ENCODE measurements at places on chromosomes 3 and 15.

DNA sequence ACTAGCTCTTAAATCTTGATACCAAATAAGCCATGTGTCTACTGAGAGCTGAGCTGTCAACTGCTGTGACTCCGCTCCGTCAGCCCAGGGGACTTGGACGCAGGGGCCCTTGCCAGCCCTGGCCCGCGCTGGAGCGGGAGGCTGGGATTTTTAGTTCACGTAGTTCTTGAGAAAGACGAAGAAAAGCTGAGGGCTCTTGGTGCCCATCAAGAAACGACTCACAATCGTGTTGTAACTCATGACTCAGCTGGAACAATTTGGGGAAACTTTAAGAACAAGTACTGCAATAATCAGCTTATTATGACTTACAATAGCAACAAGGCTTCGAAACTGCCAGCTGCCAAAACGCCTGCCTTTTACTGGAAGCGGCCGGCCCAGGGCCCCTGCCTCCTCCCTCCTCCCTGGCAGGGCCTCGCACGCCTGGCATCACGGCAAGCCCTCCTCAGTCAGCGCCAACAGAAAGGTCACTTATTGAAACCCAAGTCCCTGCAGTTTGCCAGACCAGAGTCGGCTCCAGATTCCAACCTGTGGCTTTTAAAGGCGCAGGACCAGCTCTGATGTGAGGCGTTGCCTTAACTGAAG is 60.3 kb downstream of the RGMA start:
- no peak for DNase-seq

DNA sequence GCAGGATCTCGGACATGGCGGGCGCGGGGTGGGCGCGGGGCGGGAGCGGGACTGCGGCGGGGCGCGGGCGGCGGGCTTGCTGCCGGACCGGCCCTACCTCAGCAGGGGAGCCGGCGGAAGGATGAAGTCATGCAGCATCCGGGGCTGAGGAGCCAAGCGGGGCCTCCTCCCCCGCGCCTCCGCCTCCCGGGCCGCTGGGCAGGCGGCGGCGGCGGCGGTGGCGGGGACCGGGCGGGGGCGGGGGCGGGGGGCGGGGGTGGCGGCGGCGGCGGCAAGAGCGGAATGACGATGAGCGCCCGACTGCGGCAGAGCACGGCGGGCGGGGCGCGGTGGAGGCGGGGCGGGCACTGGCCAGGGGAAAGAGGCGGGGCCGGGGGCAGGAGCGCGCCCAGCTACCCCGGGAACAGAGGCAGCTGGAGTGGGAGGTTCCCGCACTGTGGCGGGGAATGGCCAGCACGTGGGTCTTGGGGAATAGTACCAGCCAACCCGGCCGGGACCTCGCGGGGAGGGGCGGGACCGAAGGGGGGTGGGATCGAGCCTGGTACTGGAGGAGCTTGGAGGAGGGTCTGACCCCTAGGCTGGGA is at the start of gene CAMK2N2:
Gene CAMK2N2, minus strand, starts transcription at position 284 of the 584 bp plus-strand sequence. Its CDS starts 268 bp downstream, at position 16.
- DNase-seq: peak; percentile 96

- DNase-seq: no peak
Observed at GRCh38 chr3:34777386-34777785, 861.9 kb upstream of the ARPP21 start.

- peak; percentile 85 for DNase-seq
Observed at GRCh38 chr3:126926684-126927400, 56.1 kb upstream of the PLXNA1 start.

GRCh38 chr3:32998631-32999451 is 47.4 kb downstream of the CCR4 start:
- no peak for DNase-seq

DNA sequence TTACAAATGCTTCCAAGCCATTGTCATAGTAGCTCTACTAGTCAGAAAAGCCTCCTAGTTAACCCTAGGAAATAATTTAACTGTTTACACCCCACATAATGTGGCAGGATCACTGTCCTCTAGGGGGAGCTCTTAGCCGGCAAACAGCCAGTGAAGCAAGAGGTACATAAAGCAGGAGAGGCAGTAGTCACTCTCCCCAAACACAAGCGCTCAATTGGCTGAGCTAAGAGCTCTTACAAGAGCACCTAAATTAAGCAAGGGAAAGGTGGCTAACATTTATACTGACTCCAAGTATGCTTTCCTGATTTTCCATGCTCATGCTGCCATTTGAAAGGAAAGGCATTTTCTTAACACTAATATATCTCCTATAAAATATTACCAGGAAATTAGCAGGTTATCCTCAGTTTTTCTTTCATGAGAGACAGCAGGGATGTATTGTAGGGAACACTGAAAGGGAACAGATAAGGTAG is 37.6 kb downstream of the NCEH1 start:
- DNase-seq: peak; percentile 44

- no peak for DNase-seq
Observed at GRCh38 chr3:15932348-15933300, 134.8 kb upstream of the ANKRD28 start.

GRCh38 chr15:77418966-77419835 is 703 bp downstream of the PEAK1 start:
- peak; percentile 51 for DNase-seq

- DNase-seq: no peak
Observed at GRCh38 chr15:101389362-101389761, 94.3 kb upstream of the SNRPA1 start.

DNA sequence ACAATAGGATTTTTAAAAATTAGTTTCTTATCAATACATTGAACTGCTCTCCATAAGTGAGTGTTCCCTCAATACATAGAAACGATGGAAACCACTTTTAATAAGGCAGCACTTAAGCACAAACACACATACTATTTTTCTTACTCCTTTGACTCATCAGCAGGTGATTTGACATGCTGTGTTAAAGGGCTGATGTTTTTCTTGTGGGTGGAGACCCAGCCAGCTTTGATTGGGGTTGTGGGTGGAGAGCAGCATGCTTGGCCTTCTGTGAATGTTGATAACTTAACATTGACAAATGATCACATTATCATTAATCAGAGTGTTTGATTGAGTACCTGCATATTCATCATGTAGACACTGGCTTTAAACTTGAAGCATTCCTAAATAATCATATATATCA is 223.0 kb upstream of the DPH6 start:
- no peak for DNase-seq

- no peak for DNase-seq
Observed at GRCh38 chr3:8640223-8640622, 4.4 kb downstream of the SSUH2 start.

DNA sequence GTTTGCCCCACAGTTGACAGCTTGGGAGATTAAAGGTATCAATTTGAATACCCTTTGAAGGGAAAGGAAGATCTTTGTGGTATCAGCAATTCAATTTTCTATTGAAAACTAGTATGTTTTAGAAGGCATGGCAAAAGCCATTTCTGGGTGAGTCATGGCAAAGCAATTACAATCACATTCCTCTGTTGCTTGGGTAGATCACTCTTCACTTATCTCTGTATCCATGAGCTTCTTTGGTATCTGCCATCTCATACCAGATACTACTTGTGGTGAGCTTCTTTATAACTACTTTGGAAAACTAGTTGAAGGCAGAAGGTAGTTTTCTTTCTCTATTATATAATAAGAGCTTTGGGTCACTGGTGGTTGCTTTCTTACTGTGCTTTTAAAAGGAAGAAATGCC is 28.3 kb upstream of the LSAMP start:
- peak; percentile 57 for DNase-seq

DNA sequence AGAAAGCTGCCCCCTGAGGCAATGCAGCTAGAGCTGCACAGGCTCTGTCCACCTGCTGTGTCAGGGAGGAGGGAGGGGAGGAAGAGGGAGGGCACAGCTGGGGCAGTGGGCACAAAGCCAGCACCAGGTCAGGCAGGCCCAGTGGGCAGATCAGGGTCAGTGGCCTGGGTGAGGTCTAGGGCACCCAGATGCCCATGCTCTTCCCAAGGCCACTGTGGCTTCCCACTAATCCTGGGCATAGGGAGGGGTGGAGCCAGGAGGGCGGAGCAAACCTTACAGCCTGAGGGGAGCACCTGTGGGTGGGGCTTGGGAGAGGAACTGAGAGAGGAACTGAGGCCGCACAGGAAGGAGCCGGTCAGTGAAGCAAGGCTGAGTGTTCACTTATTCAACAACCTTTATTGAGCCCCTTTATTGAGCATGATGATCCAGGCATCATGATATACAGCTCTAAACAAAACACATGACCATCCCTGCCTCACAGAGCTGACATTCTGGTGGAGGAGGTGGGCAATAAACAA is 55.0 kb downstream of the RHCG start:
- DNase-seq: no peak

- peak; percentile 68 for DNase-seq
Observed at GRCh38 chr3:158097593-158098308, 8.5 kb downstream of the SHOX2 start.

GRCh38 chr15:61281328-61281727 is 52.2 kb upstream of the RORA start:
- DNase-seq: no peak

GRCh38 chr3:113165841-113166240 is 45.5 kb upstream of the BOC start:
- no peak for DNase-seq

GRCh38 chr15:39819533-39819932 is 36.9 kb upstream of the FSIP1 start:
- DNase-seq: no peak

GRCh38 chr15:80929225-80929624 is 60.4 kb downstream of the MESD start:
- DNase-seq: peak; percentile 85

DNA sequence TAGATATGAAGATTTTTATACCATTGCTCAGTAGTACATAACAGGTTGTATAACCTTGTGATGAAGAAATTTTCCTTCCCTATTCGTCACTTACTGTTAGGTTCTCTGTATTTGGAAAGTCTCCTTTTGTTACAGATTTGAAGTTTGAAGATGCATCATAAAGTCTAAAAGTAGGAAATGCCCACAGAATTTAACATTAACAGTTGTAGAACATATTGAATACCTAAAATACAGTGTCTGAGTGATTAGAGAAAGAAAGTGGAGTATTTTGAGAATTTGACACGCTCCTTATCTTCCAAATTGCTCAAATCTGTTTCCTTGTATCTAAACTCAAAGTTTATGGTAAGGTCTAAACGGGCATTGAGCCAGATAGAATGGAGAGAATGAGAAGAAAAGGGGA is 111.3 kb downstream of the MBNL1 start:
- no peak for DNase-seq

DNA sequence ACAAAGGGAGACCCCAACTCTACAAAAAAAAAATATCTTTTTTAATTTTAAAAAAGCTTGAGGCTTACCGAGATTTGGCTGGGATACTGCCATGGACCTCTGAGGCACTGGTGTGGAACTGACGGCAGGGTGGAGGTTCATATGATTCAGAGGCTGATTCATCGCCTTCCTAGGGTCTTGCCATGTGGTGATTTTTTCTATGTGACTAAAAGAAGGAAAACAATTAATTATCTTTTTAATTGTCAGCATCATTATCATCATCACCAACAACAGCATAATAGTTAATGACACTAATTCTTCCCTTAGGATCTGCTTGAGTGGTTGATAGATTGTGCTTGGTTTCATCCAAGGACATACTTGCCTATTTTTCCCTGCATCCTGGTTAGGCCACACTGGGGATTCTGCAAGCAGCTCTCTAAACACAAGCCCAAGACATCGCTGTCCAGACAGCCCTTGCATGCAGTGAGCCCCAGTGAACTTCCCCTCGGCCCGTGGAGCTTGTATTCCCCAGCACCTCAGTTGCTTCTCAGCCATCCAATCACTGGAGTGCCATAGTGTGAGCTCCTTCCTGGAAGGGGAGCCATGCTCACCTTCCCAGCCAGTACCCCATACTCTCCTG is 84.9 kb downstream of the WWTR1 start:
- no peak for DNase-seq

GRCh38 chr3:41532976-41533375 is 333.7 kb downstream of the CTNNB1 start:
- DNase-seq: no peak

GRCh38 chr15:48625126-48625525 is 20.4 kb downstream of the FBN1 start:
- no peak for DNase-seq

DNA sequence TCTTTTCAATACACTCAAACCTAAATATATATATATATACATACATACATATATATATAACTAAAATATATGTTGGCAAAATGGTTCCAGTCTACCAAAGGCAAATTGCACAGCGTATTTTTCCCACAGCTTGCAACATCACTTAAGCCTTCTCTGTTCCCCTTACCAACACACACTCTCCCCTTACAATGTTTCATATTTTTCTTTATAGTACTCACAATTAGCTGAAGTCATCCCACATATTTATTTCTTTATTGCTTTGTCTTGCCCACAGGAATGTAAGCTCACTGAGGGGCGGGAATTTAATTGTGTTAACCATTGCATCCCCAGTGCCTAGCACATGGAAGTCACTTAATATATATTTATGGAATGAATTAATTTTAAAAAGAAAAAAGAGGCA is 288.3 kb downstream of the ULK4 start:
- no peak for DNase-seq

- DNase-seq: no peak
Observed at GRCh38 chr3:117885011-117885441, 1149.6 kb downstream of the IGSF11 start.

DNA sequence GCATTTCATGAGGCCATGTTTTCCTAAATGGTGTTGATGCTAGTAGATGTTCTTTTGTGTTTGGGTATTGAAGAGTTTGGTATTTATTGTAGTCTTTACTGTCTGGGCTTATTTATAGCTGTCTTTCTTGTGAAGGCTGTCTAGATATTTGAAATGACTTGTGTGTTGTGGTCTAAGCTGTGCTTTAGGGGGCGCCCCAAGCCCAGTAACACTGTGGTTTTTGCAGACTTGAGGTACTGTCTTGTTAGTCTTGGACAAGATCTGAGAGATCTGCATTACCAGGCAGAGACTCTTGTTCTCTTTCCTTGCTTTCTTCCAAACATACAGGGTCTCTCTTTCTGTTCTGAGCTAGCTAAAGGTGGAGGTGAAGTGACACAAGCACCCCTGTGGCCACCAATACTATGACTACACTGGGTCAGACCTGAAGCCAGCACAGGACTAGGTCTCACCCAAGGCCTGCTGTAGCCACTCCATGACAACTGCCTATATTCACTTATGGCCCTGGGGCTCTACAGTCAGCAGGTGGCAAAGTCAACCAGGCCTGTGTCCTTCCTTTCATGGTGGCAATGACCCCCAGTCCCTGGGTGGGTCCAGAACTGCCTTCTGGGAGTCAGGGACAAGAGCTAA is 152.1 kb upstream of the TBC1D5 start:
- DNase-seq: no peak

DNA sequence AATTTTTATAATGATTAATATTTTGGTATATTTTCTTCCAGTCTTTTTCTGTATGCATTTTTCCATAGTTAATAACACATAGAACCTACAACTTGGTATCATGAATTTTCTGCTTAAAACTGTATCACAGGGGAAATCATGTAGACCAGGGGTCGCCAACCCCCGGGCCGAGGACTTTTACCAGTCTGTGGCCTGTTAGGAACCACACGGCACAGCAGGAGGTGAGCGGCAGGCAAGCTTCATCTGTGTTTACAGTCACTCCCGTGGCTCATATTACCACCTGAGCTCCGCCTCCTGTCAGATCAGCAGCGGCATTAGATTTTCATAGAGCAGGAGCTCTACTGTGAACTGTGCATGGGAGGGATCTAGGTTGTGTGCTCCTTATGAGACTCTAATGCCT is 54.7 kb downstream of the RPL22L1 start:
- DNase-seq: no peak
